ENCODE measurements at places on chromosomes 2 and 18. TPM values are rescaled to one million over a fixed set of nuclear protein-coding genes. Genes with fewer than 3 reads are reported as not detected.

Gene OTOS
- total RNA-seq: not detected

DNA sequence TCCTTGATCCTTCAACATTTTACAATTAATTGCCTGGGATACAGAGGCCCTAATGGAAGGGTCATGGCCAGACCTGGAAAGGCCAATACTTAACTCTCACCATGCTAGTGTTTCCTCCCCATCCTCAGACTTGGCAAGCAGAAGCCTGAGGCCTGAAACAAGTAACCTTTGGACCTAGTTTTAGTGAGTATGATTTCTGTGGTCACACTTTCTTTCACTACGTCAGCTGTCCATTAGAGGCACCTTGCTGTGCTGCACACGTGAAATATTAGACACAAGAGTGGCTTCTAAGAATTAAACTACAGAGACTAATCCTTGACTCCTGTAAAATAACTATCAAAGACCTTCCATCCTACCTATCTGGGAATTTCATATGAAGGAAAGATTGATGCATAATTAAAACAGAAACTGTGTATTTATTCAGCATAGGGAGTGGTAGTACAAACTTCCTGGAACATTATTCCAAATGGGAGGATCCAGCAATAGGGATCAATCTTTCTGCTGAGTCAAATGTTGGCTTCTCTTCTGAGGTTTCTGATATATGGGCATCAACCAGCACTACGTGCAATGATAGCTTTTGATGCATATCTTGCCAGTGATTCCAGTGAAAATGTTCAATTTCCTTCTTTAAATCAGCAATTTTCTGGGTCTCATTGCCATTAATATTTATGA is 249.7 kb downstream of the IKZF2 start:
- no peak for DNase-seq

Gene EFR3B
- total RNA-seq: 0.07 TPM

- DNase-seq: no peak
These were observed 57.3 kb upstream of the PSMD14 start for GRCh38 chr2:161250864-161251436.

DNA sequence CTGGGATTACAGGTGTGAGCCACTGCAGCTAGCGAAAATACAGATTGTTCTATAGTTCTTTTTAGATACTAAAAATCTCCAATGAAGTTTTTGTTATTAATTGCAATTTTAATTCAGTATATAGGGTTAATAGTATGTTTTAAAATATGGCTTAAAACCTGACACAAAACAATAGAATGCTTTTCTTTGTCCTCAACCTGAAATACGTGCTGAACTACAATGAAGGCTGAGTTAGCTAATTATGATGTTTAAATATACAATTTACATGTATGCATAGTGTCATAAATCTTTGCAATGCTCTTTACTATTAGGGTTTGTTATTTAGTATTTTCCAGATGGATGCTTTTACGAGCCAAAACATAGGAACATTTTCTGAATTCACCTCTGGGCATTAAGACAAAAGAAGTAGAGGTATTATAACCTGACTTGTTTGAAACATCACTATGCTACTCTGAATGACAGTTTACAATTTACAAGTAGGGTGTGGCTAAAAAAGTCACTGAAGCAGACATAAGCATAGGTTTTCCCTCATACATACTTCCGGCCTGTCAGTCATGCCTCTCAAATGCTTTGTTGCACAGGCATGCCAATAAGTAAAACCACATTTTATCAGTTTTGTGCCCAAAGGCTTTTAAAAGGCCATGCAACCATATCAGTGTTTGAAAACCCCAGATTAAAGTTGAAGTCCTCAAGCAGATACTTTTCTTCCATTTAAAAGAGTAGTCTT is 168.3 kb downstream of the OTX1 start:
- DNase-seq: no peak

Gene IL36RN
- total RNA-seq: not detected

GRCh38 chr2:44777537-44777936 is 164.0 kb upstream of the SIX3 start:
- no peak for DNase-seq

Gene DES
- total RNA-seq: not detected

Gene IL1A
- total RNA-seq: 1.9 TPM

GRCh38 chr18:77708826-77709506 is 459.3 kb downstream of the GALR1 start:
- DNase-seq: no peak

Gene CYTIP
- total RNA-seq: 130 TPM

Gene C2orf49
- total RNA-seq: 23.8 TPM

Gene DYNC2LI1
- 10.4 TPM for total RNA-seq

GRCh38 chr2:143158551-143159485 is 29.6 kb downstream of the ARHGAP15 start:
- no peak for DNase-seq

DNA sequence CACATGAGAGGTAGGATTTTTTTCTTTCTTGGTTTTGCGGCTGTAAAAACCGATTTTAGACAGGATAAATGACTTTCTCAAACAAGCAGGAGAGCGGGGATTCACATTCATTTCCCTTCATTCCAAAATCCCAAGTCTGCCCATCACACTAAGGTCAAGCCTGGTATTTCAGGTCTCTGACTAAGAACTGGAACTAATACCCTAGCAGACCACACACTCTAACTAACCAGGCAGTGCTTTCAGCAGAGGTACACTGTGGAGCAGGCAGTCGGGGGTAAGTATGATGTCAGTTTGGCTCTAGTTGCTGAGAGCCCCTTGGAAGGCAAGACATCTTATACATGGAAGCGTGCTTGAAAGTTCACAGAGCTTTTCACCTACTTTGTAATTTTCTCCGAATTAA is 128.1 kb upstream of the LHCGR start:
- no peak for DNase-seq

DNA sequence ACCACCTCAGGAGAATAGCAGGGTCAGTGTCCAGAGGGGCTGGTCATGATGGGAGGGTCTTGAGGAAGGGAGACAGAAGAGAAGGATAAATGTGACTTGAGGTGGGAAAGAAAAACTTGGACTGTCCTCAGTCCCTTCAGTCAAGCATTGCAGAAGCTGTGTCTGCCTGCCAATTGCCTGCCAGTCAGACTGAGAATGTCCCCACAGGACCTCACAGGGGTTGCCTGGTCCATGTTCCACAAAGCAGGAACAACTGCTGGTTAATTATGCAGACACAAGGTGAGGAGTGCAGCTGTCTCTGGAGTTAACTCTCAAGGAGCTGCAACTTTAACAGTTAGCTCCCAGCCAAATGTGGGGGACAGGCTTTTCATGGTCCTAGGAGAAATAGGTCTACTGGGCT is 75.7 kb downstream of the TRIM43 start:
- DNase-seq: no peak

GRCh38 chr2:64865073-64865830 is 123.9 kb upstream of the SLC1A4 start:
- peak; percentile 76 for DNase-seq

Gene REG1B
- not detected for total RNA-seq

GRCh38 chr2:210477496-210477895 is 937 bp upstream of the LANCL1 start:
- no peak for DNase-seq

GRCh38 chr18:3794537-3795348 is 344.8 kb downstream of the TGIF1 start:
- no peak for DNase-seq

- no peak for DNase-seq
These were observed 226.6 kb downstream of the ANKRD30B start for GRCh38 chr18:14974576-14974975.

DNA sequence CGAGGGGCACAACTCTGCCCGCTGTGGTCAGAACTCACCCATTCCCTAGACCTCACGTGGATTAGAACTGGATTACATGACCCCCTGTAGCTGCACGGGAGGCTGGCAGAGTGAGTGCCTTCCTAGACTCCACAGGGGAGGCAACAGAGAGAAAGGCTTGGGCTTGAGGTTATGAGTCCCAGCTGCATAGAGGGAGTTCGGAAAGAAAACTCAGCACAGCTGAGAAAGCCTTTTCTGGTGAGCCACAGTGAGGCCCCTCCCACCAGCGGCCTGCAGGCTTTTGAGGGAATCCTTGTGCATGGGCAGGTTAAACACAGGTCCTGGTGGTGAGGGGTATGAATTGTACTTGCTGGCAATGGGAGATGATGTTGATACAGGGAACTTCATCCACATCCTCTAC is 217.3 kb downstream of the FHOD3 start:
- no peak for DNase-seq

Gene PLEK
- total RNA-seq: 138 TPM

All from activated B cell treated with CpG ODN at 0.5 μM for 24 hours (primary cell).